Left lung (tissue), 14 donors: ENCODE measurements at places on chromosomes 1 and 21.

DNA sequence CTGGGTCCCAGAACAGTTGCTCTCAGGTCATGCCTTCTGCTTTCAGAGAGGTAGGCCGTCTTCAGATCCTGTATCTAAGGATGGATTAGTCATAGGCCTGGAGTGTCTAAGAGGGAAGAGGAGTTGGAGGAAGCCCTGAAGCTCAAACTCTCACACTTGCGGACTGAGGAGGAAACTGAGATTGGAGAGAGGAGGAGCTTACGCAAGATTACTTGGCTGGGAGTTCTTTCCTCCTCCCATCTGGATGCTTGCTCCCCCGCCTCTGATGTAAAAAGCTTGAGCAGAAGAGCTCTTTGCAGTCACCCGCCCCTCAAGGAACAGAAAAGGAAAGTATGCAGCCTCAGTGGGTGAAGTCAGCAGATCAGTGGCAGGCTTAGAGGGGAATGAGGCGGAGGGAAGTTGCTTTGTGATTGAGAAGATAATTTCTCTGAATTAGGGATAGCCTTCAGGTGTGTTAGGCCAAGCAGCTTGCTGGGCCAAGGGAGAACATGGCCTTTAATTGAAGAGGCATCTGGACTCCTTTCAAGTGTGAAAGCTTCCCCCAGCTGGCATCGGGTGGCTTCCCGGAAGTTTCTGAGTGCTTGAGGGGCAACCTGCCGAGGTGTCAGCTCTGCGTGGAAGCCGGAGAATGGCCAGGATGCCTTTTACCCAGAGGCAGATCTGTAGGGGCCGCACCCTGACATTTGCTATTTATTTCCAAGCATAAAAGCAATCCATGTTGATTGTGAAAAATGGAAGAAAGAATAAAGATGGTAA lies 6.6 kb downstream of the ADORA1 start:
- no peak for DNase-seq

DNA sequence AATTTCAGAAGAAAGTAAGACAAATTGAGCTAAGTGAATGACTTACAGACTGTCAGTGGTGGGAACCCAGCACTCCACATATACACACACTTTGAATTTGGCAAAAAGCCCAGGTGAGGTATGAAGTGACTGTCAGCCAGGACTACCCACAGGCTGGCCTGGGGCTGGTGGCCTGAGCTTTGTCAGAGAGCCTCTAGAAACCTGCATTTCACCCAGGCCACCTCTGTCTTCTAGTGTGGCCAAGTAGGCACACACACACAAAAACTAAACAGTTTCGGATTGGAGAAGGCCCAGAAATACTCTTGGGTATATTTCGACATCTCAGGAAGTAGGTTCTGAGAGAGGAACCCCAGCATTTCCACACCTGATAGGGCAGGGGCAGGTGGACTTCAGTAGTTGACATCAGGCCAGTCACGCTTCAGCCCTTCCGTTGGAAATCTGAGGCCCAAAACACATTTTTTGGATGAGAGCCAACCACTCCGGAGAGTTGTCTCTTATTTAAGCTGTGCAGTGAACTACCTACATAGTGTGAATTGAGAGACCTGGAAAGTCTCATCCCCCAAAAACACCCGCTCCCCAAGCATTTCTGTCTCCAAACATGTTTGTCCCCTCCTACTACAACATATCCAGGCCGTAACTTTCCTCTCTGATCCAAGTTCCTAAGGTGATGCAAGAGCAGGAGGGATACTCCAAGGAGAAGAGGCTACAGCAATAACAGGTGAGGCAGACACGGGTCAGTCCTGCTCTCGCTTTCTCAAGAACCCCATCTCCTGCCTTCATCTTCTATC lies 167.2 kb upstream of the PROX1 start:
- DNase-seq, result no peak

- DNase-seq, result no peak
These were observed 22.1 kb downstream of the SLC35D1 start for GRCh38 chr1:67031859-67032247.

GRCh38 chr1:65229754-65230339 lies 79.5 kb upstream of the DNAJC6 start:
- no peak for DNase-seq

- DNase-seq, result peak; percentile 68
These were observed 36.2 kb upstream of the IPO9 start for GRCh38 chr1:201792534-201793305.

DNA sequence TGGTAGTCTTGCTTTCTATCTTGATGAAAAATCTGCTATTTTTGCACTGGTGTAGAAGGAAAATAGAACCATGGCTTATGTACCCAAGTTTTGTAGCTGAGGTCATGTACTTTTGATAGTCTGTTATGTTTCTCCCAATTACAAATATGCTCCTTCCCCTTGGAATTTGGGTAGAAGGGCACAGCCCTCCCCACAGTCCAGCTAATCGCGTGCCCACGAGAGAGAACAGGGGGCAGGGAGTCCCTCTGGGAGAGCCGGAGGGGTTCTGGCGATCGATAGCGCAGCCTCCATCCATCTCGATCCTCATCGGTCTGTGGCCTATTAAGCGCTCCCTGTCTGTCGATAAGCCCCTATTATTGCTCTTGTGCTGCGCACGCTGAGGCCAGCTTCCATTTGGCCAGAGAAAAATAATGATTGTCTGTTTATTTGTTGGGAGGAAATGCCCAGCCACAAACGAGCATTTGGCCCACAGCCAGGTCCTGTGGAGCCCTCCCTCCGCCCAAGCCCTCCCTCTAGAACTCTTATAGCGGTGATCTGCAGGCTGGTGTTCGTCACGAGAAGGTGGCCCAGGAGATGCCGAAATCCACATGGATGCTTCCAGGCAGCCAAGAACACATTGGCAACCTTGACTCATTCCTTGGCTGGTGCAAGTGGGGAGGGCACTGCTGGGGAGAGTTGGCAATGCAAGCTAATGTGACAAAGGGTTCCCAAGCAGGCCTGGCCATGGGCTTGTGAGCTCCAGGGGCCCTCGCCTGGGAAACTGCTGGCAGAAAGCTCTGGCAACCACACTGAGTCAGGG lies 134.7 kb upstream of the TNR start:
- DNase-seq, result no peak

DNA sequence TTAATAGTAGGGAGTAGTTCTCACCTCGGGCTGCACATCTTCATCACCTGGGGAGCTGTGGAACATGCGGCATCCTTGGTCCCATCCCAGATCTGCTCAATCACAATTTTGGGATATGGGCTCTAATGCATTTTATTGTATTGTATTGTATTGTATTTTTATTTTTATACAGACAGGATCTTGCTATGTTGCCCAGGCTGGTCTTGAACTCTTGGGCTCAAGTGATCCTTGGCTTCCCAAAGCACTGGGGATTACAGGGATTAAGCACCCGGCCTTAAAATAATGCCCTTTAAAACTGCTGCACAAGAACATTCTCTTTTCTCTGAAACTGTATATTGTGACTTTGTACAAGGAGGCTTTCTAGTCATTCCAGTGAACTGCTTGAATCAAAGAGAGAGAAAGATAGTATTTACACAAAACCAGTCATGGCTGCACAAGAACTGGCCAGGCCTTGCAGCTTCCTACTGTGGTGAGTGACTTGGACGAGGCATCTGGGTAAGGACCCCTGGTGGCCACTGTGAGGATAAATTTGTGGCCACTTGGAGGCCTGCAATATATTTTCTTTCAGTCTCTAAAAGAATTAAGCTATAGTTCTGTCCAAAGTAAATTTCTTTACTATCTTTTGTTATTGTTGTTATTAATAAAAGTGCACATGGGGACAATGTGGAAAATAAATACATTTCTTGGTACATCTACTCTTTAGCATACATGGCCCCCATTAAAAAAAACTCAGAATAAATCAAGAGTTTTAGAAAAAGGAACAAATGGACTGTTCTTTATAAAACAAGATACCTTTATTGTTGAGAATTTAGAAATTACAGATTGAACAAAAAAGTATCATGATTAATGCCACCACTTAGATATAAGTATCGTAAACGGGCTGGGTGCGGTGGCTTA lies 48.0 kb downstream of the TBCE start:
- peak; percentile 62 for DNase-seq

- no peak for DNase-seq
These were observed 334.8 kb upstream of the KAZN start for GRCh38 chr1:14263671-14264070.

DNA sequence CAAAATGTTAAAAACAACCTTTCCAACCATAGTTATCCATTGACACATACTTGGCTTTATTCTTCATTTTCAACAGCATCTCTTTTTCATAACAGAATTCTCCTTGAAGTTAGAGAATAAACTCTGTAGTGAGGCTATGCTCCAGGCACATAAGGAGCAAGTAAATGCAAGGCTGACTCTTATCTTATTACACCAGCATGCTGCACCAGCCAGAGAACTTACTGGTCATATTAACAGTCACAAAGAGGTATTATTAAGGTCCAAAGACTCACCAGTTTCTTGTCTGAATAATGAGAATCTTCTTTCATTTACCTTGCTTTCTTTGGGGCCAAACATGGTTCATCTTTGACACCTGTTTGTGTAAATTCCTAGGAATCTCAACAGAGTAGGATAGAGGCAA lies 71.3 kb upstream of the IVNS1ABP start:
- DNase-seq, result no peak

- no peak for DNase-seq
These were observed 7.9 kb downstream of the RXRG start for GRCh38 chr1:165436994-165437393.

DNA sequence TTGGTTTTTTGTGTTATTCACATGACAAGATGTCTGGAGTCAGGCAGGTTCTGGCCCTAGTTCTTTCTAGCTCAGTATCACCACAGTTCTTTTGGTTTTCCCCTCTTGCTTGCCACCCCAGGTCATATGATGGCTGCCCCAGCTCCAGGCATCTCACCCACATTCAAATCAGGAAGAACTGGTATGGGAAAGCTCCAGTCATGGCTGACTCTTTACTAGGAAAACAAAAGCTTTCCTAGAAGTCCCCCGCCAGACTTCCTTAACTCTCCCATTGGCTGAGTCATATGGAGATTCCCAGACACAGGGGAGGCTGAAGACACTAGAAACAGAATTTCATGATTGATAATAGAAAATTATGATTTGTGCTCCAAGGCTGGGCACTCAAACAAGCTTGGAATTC lies 22.1 kb upstream of the EYA3 start:
- DNase-seq, result no peak

- DNase-seq, result no peak
These were observed 351.0 kb upstream of the B3GALT2 start for GRCh38 chr1:193537266-193538002.

DNA sequence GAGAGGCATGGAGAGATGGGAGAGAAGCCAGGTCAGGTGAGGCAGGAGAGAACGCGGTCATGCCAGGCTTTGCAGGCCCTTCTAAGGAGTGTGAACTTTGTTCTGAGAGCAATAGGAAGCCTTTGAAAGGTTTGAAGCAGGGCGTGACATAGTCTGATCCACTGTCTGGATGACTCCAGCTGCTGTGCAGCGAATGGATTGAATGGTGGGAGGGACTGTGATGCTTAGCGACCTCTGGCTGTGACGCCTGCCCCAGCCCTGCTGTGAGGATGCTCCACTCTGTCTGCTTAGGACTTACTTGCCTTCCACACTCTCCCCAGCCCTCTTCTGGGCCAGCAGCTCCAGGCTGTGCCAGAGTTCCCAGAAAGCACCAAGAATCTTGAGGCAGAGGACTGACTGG lies 41.8 kb upstream of the POU3F1 start:
- no peak for DNase-seq

DNA sequence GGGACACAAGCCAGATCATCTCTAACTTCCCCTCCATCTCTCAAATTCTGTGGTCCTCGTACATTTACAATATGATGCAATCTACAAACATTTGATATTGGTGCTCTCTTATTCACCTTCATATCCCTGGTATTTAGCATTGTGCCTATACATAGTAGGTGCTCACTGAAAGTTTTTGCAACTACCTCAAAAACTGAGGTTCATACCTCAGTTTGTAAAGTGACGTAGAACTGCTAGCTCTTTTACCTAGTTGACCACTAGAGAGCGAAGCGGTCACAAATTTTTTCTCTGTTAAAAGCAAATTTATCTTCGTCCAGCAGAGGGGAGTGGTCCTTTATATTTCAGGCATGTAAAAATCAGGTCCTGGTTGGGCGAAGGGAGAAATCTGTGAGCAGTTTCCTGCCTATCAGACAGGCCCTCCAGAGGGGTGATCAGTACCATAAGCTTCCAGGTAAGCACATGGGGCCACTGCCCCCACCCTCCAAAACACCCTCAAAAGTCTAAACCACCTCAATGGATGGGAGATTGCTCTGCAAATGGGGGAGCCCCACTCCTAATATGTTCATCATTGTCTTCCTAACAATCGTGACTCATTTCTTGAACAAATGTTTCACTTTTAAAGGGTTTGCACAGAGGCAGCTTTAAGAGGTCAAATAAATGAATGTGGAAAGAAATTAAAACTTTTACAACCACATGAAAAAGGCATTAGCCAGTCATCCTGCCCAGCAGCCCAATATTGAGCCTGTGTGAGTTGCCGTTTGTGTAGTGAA lies 10.6 kb upstream of the HLCS start:
- no peak for DNase-seq

GRCh38 chr1:39872698-39873097 lies 10.6 kb downstream of the TRIT1 start:
- no peak for DNase-seq

DNA sequence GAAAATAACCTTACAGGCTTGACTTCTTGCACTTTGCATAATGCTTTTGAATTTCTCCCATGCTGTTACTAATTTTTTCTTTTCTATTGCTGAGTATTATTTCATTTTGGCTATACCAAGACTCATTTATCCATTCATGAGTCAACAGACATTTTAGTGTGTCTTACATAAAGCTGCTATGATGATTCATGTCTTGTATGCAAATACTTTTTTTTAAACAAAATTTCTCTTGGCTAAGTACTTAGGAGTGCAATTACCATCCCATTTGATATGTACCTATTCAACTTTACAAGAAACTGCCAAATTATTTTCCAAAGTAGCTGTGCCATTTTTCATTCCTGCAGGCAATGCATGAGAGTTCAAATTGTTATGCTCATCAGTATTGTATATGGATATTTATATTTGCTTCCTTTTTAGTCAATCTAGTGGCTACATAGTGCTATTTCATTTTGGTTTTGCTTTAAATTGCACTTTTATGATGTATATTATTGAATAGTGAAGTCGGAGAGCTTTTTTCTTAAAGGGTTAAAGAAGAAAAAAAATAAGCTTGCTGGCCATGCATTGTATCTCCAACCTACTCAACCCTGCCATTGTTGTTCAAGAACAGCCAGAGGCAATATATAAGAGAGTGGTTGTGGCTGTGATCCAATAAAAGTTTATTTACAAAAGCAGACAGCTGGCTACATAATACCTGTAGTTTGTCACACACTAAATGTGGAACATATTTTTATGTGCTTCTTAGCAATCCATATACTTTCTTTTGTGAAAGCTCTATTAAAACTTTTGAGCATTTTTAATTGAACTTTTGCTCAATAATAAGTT lies 862.8 kb downstream of the KCNT2 start:
- no peak for DNase-seq

DNA sequence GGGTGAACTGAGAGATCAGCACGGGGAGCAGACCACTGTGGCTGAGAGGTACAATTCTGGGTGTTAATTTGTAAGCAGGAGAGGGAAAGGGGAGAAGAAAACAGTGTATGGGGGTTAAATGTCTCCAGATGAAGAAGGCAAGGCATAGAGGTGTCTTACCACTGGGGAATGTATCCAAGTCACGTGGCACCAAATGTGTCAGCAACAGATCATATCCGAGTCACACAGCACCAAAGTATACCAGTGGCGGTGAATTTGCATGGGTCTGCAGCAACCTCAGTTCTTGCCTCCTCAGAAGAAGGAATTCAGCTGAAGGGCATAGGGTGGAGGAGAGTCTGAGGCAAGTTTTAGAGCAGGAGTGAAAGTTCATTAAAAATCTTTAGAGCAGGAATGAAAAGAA lies 21.2 kb upstream of the SYCP1 start:
- DNase-seq, result no peak
